NCI-H1417 treated with DMSO at 0.1 percent for 48 hours (cell line): ENCODE measurements at places on chromosomes 5 and 9.
A peak's percentile ranks its signal among the peaks of the same experiment; 100 is the strongest.

DNA sequence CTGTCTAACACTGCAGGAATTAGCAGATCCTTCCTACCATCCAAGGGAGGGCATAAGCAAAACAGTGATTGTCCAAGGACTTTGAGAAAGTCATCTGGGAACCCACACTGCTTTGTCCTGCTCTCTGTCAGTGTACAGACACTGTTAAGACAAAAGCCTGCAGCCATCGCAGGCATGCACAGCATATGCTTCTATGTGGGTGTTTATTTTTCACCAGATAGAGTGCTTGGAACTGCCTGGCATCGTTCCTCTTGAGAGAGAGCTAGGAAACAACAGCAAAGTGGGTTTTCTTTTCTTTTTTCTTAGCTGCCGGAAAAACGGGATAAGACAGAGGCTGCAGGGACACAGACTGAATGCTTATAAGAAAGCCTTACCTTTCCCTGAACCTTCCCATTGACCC lies 212.3 kb downstream of the ICE1 start:
- DNase-seq = no peak

DNA sequence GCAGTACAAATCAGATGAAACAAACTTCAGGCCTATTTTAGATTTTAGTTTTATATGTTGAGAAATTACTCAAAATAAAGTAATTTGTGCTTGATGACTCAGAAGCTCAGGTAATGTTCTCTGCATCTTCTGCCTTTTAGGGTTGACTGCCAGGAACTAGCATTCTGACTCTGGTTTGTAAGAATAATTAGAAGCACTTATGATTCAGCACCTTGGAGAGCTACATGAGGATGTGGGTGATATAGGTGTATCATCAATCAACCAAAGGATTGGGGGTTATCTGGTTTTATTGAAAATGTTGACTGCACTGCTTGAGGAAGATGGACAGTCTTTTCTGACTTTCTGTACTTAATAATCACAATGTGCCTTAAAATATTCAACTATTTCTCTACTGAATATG lies 118.7 kb upstream of the SGCD start:
- DNase-seq = no peak

- no peak for DNase-seq
Measured at GRCh38 chr5:74233091-74233490, 407.4 kb downstream of the ENC1 start.

DNA sequence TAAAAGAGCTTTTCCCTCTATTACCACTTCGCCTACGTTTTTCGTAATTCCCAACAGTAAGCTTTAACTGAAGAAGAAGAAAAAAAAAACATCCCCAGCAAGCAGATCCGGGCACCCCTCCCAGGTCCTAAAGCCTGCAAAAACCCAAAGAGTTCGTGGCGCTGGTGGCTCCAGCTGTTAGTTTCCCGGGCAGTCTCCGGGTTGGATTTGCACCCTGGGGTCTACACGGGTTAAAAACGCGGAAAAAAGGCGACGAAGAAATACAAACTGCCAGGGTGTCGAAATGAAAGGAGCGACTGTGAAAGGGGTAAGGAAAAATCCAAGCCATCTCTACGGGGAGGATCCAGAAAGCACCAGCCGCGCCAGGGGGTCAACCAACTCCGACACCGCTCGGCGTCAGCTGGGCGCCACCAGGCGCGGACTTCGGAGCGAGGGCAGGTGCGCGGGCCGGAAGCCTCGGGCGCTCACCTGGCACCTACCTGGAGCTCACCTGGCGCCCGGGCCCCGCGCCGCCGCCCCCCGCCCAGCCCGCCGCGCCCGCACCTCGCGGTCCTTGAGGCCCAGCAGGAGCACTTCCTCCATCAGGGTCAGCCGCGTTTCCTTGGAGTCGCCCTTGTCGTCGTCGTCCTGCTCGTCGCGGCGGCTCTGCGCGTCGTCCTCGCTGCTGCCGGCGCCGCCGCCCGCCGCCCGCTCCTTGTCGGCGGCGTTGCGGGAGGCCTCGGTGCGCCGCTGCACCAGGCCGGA lies 680 bp downstream of the GOLPH3 start:
- DNase-seq = peak; percentile 55

- no peak for DNase-seq
Measured at GRCh38 chr5:75623846-75624245, 12.6 kb downstream of the ANKDD1B start.

- DNase-seq = no peak
Measured at GRCh38 chr9:6552498-6553121, 92.9 kb downstream of the GLDC start.

DNA sequence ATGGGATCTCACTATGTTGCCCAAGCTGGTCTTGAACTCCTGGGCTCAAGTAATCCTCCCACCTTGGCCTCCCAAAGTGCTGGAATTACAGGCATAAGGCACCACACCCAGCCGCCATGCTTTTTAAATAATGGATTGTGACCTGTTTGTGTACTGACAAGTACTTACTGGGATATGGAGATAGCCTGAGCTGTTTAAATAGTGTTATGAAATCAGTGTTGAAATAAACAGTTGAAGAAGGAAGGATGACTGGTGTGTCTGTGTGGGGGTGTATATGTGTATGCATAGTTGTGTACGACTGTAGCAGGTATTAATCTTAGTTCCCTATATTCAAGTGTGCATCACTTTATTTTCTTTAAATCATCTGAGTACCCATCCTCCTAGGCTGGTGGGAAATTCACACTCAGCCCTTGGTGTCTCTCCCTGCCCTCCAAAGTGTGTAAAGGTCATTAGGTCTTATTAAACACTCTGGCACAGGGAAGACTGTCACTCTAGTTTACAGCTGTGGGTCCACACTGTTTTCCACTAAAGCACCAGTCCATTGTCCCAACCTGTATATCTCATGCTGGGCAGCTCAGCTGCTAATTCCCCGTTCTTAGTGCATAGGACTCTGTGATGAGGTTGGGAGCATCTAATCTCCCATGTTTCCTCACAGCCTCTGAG lies 91.0 kb downstream of the SNX18 start:
- no peak for DNase-seq

GRCh38 chr5:1511651-1512540 lies 11.9 kb downstream of the LPCAT1 start:
- DNase-seq = no peak

DNA sequence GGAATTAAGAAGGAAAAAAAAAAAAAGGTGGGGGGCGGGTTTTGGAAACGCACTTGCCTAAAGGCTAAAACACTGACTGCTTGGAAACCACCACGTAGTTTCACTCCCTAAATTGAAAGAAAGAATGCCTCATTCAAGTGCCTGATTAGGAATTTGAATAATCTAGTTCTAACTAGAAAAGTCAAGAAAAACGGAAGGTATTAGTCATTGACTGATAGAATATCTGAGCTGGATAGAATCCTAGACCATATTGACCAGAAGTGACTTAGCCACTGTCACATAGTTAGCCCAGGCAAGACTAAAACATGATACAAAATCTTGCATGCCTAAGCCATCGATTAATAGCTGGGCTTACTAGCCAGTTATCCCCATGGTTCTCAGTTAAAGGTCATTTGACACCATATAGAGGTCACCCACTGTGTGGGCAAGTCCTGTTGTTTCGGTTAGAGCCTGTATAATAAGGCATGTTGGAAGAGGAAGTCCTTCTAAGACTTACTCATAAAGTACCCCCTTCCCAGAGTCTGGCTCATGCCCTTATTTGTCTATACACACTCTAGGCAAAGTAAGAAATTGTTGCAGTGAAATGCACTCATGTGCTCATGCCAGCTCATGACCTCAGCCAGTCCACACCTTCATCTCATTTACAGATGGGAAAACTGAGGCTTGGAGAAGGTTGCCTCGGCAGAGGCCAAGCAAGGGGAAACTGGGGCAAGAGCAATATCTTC lies 40.2 kb downstream of the SH3RF2 start:
- DNase-seq = no peak

- no peak for DNase-seq
Measured at GRCh38 chr5:170265522-170265921, 32.1 kb downstream of the LCP2 start.

GRCh38 chr5:141560725-141561483 lies 57.9 kb downstream of the DIAPH1 start:
- peak; percentile 79 for DNase-seq

- no peak for DNase-seq
Measured at GRCh38 chr9:135591506-135592330, 30.2 kb downstream of the PAEP start.
